ENCODE measurements at places on chromosomes 4 and X.
A peak's percentile ranks its signal among the peaks of the same experiment; 100 is the strongest.

GRCh38 chr4:6619466-6620255 lies 20.8 kb upstream of the MRFAP1 start:
- DNase-seq = no peak

DNA sequence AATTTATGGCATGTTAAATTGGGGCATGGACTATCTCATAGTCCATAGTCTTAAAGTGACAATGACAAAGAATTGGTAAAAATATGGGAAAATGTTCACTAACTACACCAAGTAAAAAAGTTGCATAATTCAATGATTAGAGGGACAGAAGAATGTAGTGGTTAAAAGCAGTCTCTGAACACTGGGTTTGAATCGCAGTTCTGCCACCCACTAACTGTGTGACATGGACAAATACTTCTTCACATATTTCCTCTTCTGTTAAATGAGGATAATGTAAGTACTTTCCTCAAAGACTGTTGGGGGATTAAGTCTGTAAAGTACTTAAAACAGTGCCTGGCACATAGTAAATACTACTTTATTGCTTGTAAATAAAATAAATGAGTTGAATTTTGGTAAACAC lies 15.3 kb downstream of the COQ2 start:
- DNase-seq = no peak

DNA sequence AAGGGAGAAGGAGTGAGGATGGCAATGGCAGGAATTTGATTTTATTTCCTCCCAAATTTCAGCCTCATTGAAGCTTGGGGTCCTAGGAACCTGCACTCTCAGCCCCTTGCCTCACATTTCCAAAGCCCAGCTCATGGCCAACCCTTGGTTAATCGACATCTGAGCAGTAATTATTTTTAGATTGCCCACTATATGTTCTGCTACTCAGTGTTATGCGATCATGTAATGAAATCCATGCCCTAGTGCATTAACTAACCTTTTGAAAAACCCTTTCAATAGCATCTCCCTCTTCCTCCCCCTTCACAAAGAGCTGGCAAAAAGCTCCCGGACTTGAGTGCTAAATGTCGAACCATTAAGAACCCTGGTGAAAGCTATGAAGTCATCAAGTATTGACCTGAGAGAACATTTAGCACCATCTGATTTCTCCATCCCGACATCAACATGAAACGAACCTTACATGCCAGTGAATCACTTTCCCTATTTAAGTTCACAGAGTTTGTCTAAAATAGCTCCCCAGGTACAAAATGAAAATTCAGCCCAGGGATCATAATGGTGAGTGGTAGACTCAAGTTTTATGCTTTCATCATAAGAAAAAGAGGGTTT lies 59.2 kb upstream of the RPS6KA3 start:
- DNase-seq = no peak

- DNase-seq = peak; percentile 46
These were observed at the start of gene SEL1L3 for GRCh38 chr4:25862411-25863346. TSS of gene SEL1L3 (minus strand) at chr4:25862988. CDS start at chr4:25862836, 152 bp downstream.

- DNase-seq = peak; percentile 7
These were observed 83.2 kb upstream of the ARHGAP24 start for GRCh38 chr4:85391589-85392410.

DNA sequence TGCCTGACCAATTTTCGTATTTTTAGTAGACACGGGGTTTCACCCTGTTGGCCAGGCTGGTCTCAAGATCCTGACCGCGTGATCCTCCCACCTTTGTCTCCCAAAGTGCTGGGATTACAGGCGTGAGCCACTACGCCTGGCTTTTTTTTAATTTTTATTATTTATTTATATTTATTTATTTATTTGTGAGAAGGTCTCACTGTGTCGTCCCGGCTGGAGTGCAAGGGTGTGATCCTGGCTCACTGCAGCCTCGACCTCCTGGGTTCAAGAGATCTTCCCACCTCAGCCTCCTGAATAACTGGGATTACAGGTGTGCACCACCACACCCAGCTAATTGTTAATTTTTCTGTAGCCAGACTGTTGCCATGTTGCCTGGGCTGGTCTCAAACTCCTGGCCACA lies 141.1 kb downstream of the CRLF2 start:
- no peak for DNase-seq

- DNase-seq = no peak
These were observed 60.4 kb downstream of the PPEF2 start for GRCh38 chr4:75841641-75842520.

DNA sequence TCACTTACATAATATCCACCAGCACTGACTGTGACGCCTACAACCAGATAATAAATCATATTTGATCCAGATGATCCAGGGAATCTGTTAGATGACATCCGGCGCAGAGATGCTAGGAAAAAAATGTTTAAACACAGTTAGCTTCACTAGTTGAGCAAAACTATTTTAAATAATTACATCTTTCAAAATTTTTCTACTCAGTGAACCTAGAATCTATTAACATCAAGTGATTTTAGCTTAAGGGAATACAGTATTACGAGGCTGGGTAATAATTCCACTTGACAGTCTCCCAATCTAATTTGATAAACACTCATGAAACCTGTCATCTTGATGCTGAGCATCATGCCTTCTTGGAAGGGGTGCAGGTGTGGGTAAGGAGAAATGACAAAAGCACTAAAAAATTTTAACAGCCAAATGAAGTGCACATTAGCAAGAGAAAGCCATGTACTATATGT lies 4.7 kb downstream of the MGARP start:
- DNase-seq = no peak

- no peak for DNase-seq
These were observed 277.6 kb upstream of the DIAPH2 start for GRCh38 chrX:96407072-96407471.

DNA sequence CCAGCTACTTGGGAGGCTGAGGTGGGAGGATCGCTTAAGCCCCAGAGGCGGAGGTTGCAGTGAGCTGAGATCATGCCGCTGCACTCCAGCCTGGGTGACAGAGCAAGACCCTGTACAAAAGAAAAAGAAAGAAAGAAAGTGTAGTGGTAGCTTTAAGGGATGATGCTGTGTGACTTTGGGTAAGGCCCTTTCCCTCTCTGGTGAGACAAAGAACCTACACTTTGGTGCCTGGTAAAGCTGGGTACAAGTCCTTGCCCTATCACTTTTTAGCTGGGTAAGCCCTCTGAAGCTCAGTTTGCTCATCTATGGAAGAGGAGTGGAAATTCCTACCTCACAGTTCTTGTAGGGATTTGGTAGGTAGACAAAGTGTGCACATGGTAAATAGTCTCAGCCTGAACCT lies 1.7 kb upstream of the IQSEC2 start:
- no peak for DNase-seq

DNA sequence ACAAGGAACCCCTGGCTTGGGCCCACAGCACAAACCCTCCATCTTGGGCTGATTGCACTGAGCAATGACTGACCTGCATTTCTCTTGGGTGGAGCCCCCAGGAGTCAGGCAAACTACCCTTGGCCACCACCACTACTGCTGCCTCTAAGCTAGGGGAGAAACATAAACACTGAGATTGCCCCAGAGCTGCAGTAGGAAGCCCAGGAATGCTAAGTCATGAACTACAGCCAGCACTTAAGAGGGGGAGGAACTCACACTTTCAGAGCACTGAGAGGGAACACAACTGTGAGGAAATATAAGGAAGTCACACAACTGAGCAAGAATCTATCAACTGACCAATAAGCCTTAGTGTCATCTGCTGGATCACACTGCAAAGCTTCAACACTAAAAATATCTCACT lies 111.6 kb upstream of the PPP3CA start:
- DNase-seq = no peak

DNA sequence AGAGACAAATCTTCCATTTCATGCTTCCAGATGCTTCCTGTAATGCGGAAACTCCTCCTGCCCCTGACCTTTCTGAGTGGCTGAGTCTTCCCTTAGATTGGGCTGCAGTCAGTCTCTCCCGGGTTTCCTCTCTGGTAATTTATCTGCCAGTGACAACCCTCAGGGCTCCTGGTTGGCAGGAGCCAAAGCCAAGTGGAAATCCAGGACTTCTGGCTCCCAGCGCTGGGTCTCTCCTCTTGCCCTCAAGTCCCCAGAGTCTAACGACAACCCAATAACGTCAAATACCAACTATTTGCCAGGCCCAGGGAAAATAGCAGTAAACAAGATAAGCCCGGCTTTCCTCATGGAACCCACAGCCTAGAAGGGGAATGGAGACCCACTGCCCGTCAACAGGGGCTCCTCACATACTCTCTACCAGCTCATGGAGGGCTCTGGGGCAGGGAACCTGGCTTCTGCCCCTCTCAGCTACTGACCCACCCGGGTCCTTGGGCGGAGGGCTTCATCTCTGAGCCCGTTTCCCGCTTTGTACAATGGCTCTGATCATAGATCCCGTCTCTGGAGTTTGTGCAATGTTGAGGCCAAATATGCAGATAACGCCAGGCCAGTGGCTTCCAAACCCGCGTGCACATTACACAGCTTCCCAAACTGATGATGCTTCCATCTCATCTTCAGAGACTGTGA lies 1.1 kb upstream of the TBC1D14 start:
- no peak for DNase-seq

- no peak for DNase-seq
These were observed 9.2 kb downstream of the PWWP3B start for GRCh38 chrX:106177106-106177981.
